ENCODE measurements at places on chromosomes 12 and 14. TPM values are rescaled to one million over a fixed set of nuclear protein-coding genes. Genes with fewer than 3 reads are reported as not detected.

The MGP gene
- total RNA-seq: 5.5 TPM

The CLEC1A gene
- total RNA-seq: 0.70 TPM

DNA sequence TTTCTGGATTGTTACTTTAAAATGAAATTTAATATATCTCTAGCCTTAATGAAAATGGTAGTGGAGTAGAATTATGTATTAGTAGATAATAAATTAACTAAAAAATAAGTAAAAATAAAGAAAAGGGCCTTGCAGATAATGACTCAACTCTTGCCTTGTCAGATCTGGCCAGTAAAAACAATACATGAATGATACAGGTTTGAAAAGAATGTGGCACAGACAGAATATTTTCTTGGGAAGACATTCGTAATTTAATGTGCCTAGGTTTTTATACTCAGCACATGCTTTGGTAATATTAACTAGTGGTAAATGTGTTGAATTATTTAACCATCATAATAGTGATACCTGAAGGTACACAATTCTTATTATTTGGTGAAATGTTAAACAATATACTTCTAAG is 28.3 kb downstream of the ATF7IP start:
- DNase-seq: no peak

- no peak for DNase-seq
Observed at GRCh38 chr14:26835979-26836570, 238.2 kb upstream of the NOVA1 start.

DNA sequence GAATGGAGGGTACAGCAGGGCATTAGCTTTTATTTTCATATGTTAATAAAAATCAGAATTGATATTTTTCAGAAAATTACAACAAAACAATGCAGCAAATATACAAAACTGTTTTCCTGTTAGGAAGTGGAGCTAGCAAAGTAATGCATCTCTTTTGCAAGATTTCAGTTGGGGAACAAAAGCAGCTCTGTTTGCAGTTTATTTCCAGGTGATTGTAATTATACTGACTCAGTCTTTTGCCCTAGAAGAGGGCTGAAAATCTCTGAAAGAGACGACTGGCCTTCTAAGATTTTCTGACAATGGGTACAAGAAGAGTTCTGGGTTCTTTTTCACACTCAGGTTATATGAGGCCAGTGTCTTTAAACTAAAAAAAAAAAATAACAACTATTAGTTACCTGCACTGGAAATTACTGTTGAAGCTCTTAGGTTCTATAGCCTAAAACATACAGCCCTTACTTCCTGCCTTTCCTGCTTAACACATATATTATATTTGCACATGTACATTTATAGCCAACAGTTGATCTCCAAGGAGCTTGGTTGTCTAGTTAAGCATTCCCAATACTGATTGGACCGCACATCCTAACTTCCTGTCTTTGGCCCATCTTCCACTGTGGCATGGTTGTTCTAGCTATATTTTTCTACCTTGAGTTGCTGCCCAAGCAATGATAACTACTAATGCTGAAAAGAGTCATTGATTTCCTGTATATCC is 199.1 kb upstream of the KRR1 start:
- DNase-seq: no peak

DNA sequence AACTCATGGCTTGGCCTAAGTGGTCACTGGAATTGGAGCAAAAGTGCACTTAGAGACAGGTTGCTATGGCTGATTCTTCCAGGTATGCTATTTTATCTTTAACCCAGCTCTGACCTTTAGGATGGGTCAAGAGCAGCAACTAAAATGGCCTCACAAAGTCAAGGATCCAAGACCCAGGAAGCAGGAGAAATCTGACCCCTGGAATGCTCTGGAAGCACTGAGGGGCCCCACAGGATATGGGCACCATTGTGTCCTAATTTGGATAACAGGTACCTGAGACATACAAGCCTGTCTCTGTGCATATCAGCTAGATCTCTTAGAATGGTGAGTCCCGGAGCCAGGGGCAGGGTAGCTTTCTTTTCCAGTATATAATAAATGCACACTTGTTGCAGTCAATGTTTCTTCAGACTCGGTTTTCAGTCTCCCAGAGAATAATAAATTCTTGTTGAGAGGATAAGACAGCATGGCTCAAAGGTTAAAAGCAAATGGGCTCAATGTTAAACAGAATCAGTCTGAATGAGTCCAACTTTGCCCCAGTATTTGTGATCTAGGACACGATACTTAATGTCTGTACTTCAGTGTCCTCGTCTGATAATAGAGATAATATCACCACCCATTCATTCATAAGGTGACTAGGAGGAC is 29.3 kb upstream of the TMCC3 start:
- DNase-seq: no peak

DNA sequence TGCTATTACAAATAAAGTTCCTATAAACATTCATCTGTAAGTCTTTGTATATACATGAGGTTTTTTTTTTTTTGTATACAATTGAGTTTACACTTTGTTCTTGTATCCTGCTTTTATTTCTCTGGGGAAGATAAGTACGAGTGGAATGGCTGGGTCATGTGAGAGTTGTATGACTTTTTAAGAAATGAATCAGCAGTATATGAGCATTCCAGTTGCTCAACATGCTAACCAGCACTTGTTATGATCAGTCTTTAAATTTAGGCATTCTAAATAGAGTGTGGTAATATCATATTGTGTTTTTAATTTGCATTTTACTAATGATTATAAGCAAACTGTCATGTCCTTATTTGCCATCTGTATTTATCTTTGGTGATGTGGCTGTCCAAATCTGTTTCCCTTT is 44.7 kb upstream of the AMIGO2 start:
- DNase-seq: no peak

The HOTAIR gene
- not detected for total RNA-seq

DNA sequence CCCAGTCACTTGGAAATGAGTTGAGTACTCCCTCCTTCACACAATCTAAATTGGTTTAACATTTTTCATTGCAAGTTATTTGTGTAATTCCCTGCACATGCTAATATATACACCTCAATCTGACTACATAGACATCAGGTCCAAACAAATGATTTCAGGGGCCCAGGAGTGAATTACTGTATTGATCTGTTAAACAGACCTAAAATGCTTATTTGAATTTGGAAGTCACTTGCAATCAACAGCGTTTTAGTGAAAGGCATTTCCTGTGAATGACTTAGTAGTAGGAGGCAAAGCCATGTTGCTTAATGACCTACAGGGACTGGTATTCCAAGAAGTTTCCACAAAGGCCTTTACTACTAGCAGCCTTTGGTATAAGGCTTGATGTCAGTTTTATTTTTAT is 22.6 kb upstream of the SLC15A5 start:
- DNase-seq: no peak

GRCh38 chr12:122880668-122881067 is 15.3 kb downstream of the VPS37B start:
- no peak for DNase-seq

The ITGA5 gene
- total RNA-seq: 29.2 TPM

DNA sequence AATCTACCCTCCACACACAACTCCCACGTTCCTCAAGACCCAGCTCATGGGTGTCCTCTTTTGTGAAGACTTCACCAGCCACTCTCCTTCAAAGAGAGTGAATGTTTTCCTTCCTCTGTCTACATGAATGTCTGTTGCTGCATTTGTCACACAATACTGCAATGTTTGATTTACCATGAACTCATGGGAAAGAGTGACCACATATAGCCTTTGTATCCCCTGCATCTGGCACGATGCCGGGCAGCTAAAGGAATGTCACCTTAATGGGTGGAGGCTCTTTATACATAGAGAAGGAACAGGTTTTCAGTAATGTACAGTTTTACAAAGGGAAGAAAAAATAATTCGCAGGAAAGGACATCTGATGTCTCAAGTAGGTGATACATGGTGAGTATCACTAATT is 12.1 kb upstream of the BCDIN3D start:
- DNase-seq: no peak

GRCh38 chr14:76918256-76918781 is 92.1 kb downstream of the LRRC74A start:
- peak; percentile 53 for DNase-seq

- DNase-seq: no peak
Observed at GRCh38 chr14:74563233-74563585, 48.8 kb downstream of the LTBP2 start.

DNA sequence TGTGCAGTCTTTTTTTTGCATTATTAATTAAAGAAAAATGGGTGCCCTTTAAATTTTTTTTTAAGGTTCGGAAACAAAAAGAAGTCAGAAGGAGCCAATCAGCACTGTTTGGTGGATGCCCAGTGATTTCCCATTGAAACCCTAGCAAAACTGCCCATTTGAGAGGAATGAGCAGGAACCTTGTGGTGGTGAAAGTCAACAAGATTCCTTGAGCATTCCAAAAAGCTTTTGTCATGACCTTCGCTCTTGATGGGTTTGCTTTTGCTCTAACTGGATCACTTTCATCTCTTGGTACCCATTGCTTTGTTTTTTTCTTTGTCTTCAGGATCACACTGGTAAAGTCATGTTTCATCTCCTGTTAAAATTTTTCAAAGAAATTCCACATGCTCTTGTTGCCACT is 54.1 kb downstream of the ADIPOR2 start:
- DNase-seq: no peak

DNA sequence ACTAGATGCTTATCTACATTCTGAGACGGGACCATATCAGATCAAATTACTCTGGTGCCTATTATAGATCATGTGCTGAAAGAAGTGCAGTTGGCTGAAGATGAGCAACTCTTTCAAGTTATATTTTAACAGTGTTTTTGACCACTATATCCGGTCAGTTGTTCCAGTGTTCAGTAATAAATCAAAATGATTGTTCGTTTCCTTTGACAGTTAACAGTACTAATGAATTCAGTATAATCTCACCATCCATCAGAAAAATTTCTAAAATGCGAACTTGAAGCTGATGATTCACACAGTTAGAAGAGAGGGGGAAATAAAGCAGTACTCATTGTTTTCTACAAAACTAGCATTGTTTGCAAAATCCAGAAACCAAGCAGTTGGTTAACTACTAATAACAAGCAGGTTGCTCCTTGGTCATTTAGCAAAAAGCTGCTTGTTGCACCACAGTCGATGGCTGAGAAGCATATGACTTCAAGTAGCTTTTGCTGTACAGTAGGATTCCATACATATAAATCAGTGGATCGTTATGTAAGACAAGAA is 2.3 kb downstream of the RPS6KA5 start:
- DNase-seq: no peak

The TUNAR gene
- not detected for total RNA-seq

The ZNF605 gene
- 6.6 TPM for total RNA-seq

The LHX5 gene
- total RNA-seq: not detected

DNA sequence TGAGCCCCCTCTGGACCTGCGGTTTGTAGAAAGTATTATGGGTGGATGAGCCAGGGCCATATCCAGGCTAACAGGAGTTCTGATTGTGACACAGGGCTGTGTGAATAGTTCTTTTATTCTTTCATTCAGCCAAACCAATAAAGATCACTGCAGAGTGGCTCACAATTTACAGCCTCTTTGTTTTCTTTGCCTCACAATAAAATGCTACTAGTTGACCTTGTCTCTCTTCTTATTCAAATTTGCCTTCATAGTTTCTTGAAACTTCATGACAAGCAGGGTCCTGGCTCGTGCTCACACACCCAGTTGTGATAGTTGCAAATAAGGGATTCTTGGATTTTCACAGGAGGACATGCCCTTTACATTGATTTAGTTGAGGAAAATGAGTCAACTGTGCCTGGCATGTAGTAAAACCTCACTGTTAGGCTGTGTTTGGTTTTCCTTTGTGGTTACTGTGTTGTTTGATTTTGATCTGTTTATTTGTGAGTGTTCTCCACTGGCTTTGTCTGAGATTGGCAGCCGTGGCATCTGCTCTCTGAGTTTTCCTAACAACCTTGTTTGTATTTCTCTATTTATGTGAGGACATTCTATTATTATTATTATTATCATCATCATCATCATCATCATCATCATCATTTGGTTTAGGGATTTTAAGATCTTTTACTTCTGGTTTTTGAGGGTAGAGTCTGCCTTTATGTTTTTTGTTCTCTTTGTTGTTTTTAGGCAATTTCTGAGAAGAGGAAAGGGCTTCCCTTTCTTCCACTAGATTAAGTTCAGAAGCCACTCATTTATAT is 2.7 kb upstream of the KRT6B start:
- DNase-seq: no peak

The TSHR gene
- total RNA-seq: 0.15 TPM

GRCh38 chr12:73067616-73068015 is 795.4 kb downstream of the TRHDE start:
- no peak for DNase-seq

The BBOF1 gene
- total RNA-seq: 0.98 TPM

The COX8C gene
- total RNA-seq: not detected

DNA sequence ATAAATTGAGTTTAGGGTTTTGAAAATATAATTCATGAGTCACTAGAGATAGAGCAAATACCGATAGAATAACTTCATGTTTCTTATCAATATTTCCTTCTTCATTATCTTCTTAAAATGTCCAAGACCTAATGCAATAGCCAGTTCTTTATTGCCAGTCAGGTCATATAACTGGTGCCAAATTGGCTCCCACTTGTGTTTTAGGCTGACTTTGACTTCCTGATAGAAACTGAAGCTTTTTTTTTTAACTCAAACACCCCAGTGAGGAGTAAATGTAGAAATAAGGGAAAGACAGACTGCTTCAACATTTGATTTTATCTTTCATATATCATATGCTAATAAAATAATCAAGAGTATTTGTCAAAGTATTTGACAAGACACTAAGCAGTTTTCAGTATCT is 80.7 kb downstream of the ARMH4 start:
- no peak for DNase-seq

DNA sequence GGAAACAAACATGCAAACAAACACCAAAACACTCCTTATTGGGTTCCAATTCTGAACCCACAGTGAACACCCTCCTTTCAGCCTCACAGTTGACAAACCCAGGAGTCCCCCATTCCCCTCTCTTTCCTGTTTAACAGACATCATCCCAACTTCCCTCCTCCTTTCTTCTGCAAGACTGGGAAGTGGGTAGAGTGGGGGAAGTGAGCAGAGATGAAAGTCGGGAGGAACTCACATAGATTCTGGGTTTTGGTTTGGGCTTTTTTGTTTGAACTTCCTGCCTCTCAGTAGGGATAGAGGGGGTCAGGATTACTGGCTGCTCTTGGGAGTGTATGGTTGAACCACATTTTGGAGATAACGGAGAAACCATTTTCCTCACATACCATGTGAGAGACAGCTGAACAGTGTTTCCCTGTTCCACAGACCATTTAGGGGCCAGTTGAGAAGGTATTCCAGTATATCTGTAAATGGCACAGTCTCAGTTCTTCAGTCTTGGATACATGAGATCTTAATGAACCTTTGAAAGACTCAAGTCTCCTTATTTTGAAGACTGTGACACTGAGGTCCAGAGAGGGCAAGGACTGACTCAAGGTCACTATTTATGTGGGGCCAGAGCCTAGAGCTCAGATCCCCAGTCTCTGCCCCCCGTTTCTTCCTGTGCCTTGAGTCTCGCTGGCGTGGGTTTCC is 3.9 kb upstream of the GPR84 start:
- DNase-seq: no peak

DNA sequence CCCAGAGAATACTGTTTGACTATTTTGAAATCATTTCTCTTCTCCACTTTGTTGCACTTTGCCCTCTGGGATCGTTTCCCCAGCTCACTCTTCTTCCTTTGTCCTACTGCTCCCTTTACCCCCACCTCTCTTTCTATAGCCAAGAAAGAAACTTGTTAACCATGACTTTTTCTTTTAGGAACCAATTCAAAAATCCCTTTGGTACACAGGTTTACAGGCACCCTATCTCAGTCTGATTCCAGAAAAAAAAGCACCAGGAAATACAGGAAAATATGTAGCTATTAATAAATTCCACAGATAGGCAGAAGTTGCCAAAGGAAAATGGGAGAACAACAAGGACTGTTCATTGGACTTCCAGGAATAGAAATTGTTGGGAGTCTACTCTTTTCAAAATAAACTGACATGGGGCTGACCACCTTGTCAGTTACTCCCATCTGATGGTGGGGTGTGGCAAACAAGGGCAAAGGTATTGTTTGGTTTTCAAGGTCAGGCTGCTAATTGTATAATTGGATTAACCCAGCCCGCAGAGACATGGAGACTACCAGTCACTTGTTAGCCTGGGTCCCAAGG is 82.4 kb downstream of the CRADD start:
- DNase-seq: peak; percentile 61
